ENCODE measurements at places on chromosomes 3 and 15.

DNA sequence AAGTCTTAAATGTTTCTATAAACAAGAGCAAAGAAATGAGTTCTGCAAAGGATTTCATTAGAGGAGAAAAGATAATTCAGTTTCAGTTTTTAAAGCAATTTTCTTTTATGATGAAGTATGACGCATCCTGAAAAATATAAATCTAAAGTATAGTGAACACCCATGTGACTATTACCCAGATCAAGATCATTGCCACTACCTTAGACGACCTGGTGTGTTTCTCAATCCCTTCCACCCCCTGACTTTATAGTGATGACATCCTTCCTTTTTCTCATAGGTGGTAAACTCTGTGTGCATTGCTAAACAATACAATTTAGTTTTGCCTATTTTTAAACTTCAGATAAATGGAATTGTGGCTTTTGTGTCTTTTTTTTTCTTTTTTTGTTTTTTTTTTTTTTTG is 8.4 kb downstream of the STT3B start:
- DNase-seq = no peak

DNA sequence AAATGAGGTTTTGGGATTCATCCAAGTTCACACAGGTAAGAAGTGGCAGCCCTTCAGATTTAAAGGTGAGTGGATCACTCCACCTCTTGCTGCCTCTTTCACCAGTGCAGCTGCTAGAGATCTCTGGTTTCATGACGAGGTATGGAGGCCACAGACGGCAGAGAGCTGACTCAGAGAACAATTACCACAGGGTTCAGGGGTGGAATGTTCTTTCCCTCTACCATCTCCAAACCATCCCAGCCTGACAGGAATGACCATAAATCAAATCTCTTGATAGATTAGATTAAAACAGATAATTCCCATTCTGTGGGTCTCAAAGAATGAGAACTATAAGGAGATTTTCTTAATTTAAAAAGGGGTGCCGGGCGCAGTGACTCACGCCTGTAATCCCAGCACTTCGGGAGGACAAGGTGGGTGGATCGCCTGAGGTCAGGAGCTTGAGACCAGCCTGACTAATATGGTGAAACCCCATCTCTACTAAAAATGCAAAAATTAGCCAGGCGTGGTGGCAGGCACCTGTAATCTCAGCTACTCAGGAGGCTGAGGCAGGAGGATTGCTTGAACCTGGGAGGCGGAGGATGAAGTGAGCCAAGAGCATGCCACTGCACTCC is 174.2 kb upstream of the ATP11B start:
- no peak for DNase-seq

DNA sequence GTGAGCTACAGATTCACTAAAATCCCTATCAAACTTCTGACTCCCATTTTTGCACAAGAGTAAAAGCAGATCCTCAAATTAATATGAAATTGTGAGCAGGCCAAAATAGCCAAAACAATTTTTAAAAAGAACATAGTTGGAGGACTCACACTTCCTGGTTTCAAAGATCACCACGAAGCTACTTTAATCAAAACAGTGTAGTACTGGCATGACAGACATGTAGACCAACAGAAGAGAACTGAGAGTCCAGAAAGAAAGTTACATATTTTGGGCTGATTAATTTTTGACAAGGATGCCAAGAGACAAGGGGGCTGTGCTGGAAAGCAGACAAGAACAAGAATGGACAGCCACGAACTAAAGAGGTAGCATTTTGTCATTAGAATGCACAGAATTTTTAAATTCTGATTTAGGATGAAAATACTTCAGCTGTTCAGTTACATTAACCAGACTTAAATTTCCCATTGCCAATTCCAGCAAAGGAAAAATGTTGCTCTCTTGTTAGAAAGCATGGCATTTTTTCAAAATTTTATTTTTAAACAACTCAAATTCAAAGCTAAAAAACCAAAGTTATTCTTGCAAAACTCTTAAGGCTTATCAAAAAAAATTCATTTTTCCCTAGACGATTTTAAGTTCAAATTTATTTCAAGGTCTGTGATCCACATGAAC is 14.0 kb downstream of the RYK start:
- DNase-seq = no peak

- DNase-seq = no peak
Measured at GRCh38 chr3:187066228-187066995, 72.9 kb downstream of the RPL39L start.

- DNase-seq = no peak
Measured at GRCh38 chr3:33722191-33722590, 4.1 kb upstream of the CLASP2 start.

- DNase-seq = peak; percentile 15
Measured at GRCh38 chr3:9399746-9400145, 2.3 kb downstream of the SETD5 start.

GRCh38 chr3:112761062-112761638 is 85.5 kb downstream of the CD200R1L start:
- DNase-seq = no peak

DNA sequence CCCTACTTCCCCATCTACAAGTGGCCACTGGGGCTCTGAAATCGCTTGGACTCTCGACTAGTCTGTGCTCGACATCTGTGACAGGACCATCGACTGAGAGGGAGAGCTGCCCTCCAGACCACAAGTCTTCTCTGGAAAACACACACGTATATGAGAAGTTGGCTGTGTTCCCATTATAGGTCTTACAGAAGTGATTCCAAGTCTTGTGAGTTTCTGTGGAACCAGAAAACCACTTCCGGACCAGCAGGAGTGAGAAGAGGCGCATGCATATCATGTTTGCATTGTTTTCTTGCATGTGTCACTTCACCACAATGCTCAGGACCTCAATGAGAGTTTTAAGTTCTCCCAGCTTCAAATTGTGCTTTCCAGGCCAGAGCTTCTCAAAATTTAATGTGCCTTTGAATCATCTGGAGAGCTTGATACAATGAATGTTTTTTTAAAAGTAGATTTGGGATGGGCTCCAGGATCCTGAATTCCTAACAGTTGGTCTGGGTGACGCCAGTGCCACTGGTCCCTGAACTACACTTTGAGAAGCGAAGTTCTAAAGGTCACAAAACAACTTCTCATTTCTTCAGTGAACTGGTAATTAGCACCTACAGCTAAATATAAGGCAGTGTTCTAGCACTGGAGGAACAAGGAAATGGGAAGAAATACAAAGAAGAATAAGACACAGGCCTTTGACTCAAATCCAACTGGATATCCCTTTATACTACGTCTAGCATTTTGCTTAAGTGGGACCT is 15.7 kb downstream of the LIPC start:
- no peak for DNase-seq

DNA sequence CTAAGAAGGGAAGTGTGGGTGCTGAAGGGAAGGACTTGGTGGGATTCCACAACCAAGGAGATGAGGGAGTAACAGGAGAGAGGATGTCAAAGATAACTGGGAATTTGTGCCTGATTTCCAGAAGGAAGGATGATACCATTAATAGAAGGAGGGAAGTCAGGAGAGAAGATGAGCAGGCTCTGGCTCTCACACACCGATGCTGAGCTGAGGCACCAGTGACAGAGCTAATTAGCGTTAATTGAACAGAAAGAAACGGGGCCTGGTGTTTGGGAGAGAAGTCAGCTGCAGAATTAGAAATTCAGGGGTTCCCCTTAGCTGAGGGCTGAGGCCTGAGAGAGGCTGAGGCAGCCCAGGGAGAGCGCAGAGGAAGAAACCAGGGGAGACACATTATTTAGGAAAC is 11.9 kb upstream of the PDIA5 start:
- DNase-seq = no peak

DNA sequence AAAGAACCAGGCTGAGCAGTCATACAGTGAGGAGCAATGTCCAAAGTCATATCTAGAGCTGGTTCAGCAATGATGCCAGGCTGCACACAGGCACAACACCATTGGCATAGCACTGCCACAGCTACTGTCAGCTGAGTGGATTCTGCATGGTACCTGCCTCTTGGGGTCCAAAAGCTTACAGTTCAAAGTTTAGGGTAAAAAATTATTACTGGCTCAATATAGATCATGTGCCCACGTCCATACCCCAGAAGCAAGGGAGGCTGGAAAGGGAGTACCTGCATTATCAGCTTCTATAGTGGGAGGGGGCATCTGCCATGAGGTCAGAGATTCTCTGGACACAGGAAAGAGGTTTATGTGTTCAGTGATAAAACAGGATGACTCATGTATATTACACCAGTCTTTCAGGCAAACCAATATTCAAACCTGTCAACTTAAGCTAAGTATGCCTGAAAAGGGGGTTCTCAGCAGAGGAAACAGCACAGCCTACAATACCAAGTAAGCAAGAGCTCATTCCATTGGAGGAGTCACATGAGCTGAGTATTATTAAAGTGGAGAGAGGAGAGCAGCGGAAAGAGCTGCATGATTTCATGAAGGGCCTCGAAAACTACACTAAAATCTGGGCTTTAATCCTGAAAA is 99.0 kb downstream of the ANO10 start:
- DNase-seq = no peak

DNA sequence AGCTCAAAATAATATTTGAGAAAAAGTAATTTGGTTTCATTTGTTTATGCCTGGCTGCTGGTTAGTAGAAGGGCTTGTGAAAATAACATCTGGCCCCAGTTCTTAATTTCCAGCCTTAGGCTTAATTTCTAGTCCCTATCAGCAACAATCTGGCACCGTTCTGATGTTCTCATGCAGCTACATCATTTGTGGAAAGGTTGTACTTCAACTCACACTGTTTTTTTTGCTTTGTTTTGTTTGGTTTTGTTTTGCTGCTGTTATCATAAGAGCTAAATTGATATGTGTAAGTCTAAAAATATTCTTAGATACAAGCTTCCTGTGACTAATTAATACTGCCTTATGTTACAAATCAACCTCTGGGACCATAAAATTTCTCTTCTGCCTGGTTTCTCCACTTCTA is 8.9 kb downstream of the CPA3 start:
- DNase-seq = no peak

- DNase-seq = no peak
Measured at GRCh38 chr3:134029734-134030378, at the start of gene SLCO2A1. Gene SLCO2A1, minus strand, starts transcription at chr3:134029925. Its CDS starts 123 bp downstream, at chr3:134029802.

DNA sequence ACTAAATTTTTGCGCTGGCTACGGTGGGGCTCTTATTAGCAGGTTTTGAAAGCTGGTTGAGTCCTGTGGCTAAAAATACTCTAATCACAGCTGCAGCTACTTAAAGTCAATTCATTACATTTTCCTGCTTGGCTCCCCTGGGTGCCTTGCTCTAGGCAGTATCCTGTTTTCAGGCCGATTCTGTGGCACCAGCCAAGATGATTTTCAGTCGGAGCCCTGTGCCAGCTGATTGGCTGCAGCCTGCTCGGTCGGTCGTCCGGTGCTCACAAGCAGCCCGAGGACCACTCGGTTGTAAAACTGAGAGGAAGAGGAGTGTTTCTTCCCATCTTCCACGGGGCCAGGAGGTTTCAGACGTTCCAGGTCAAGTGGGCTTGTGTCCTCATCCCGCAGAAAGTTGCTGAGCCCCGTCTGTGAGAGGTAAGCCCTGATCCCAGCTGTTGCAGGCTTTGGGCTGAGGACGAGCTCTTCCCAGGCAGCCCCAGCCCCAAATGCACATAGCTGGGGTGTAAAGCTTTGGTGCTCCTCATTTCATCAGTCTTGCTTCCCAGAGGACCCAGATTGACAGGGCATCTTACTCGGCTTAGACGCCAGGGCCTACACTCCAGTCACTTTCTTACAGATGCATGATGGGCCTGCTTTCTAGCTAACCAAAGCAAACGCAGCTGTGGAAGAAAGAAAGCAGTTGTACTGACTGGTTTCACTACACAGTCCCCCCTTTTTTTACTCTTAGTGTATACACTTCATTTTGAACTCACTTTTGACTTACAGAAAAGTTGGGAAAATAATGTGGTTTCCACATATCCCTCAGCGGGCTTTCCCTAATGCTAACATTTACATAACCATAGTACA is 15.9 kb downstream of the LYSMD4 start:
- no peak for DNase-seq

GRCh38 chr3:58047826-58048225 is 39.6 kb downstream of the FLNB start:
- DNase-seq = no peak

GRCh38 chr15:73273181-73274002 is 95.4 kb downstream of the HCN4 start:
- DNase-seq = peak; percentile 51

DNA sequence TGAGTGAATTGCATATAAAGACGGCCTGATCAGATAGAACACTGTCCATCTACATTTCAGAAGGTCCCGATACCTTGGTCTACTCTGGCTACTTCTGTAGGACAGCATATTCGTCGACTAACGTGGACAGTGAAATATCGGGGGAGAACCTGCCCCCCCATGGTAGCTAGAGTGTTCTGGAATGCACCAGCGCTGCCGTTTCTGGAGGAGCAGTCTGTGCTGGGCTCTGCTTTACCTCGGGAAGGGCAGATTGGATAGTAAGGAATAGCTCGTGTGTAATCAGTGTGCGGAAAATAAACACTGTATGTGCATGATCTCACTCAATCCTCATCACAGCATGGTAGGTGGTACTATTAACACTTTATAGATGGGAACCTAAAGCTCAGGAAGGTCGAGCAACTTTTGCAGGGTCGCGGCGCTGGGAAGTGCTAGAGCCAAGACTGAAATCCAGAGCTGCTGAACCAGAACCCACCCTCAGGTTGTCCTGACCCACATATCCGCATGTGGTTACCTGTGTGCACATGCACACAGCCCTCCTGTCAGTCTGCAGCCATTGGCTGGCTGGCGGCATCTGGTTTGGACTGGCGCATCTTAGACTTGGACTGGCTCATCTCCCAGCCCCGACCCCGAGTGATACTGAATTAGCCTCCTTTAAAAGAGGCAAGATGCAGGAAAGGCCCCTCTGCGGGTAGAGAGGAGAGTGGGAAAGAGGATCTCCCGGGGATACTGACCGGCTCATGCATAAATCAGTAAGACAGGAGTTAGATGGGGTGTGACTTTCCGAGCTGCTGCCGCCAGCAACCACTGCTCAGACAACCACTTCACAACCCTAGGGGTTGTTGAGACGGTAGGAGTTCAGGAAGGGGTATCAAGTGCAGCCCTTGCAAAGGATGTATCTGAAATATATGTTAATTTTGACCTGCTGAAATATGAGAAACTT is 155.0 kb upstream of the BHLHE40 start:
- no peak for DNase-seq

GRCh38 chr3:32315441-32315840 is 76.2 kb upstream of the CMTM7 start:
- no peak for DNase-seq

DNA sequence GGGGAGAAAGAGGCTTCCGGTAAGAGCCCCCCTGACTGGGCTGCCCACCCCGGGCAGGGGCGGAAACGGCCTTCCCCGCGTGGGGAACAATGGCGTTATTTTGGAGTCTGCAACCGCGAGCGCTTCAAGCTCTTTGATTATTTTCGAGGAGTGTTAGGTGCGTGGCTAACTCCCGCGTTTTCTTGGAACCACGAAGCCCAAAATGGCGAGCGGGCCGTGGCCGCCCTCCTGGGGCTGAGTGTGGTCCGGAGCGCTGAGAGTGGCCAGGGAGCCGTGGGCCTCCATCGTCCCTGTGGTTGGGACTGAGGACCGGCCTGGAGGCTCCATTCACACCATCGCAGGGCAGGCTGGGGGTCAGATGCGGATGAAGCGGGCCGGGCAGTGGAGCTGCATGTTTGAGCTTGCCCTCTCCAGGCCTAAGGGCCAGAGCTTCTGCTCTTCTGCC is 44.6 kb upstream of the POLG start:
- DNase-seq = no peak
